Activated CD4-positive, alpha-beta T cell treated with anti-CD3 and anti-CD28 coated beads, Interleukin-2, Interleukin-6, amounts not matched to agents 100 ng/mL and 50 ng/mL, durations not matched to agents 16 hours and 8 hours (primary cell): ENCODE measurements at places on chromosomes 16 and 17.

DNA sequence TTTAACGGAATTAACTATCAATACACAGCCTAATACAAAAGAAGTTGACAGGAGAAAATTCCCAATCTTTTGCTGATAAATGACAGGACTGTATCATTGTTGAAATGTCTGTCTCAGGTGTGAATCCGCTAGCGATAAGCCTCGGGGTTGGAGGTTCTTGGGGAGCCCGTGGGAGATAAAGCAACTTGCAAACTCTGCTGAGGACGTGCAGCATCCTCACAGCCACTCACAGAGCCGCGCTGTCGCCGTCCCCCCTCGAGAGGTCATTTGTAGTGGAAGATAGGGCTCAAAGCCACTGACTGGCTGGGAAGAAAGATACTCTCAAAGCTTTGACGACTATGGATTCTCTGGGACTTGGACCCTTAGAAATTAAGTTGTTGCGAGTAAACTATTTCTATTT, 17.0 kb downstream of the MAP1LC3B start:
- DNase-seq: no peak

DNA sequence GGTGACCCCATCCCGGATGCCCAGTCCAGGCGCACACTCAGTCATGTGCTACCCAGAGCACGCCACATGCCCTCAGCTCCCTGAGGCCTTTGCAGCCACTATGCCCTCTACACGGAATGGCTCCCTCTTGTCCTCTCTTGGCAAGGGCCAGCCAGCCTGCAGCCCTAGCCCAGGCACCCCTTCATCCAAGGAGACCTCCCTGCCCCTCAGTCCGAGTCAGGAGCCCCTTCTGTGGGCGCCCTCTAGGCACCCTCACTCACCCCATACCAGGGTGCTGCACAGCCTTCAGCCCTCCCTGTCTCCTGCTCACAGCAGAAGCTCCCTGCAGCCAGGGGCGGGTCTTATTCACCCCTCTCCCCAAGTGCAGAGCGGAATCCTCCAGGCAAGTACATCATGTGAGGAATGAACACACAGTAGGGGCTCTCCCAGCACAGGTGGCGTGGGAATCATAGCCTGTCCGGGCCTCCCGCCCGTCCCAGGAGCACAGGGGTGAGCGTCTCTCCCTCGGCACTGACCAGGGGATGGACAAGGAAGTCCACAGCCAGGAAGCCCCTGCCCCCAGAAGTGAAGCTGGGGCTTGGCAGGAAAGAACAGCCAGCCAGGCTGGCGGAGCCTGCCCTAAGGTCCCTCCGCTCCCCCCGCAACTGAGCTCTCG, 186.9 kb downstream of the RBFOX3 start:
- DNase-seq: no peak

GRCh38 chr16:683396-684070, 601 bp downstream of the JMJD8 start:
- DNase-seq: peak; percentile 24

DNA sequence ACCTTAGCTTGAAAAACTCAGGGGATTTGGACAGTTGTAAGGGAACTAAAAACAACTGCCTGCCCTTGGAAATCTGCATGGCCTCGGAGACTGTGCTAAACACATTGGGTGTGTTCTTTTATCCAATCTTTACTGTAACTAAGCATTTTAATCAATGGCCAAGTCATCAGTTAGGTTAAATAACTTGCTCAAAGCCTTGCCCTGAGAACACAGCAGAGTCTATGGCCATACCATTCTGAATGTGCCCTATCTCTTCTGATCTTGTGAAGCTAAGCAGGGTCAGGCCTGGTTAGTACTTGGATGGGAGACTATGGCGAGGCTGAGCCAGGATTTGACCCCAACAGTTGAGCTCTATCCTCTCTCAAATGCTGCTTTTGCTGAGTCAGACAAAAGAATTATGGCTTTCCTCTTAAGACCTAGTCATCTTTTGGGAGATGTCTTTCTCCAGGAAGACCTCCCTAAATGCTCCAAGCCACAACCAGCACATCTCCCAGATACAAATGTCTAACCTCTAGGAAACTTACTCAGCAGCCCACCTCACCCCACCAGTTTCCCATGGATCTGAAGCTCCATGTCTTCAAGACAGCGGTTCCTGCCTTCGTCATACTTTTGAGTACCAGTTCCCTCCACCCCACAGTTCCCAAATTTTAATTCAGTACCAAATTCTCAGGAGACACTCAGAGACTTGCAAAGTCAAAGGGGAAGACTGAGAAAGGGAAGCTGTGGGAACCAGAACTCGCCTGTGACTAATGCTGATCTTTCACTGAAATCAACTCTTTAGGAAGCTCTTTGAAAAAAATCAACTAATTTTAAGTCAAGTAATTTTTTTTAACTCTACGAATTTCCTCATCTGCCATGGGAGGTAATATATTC, 336.1 kb downstream of the MAF start:
- no peak for DNase-seq

- DNase-seq: no peak
Measured at GRCh38 chr16:85079785-85080570, 32.3 kb downstream of the CIBAR2 start.

GRCh38 chr16:1470481-1471251, 4.2 kb downstream of the CLCN7 start:
- no peak for DNase-seq

DNA sequence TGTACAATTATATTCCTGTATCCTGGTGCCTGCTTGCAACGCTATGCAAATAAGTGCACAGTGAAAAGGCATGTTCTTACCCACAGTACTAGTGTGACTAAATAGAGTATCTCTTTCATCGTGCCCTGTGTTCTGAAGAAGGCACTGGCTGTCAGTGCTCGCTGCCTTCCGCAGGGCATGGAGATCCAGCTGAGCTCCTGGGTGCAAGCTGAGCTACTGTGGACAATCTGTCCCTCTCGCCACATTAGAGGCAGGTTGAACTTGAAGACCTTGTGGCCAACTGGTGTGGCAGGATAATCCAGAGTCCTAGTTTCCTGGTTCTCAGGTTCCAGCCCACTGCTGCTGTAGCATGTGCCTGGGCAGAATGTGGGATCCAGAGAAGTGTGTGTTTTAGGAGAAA, 1.9 kb upstream of the ST6GALNAC1 start:
- no peak for DNase-seq

- peak; percentile 41 for DNase-seq
Measured at GRCh38 chr17:57662644-57663308, 82.3 kb downstream of the CCDC182 start.
